Left forelimb (tissue), 1 donor: ENCODE measurements at places on chromosomes 4 and X.

- DNase-seq, result no peak
Measured at GRCh38 chrX:100750883-100751282, 19.0 kb upstream of the SYTL4 start.

- DNase-seq, result no peak
Measured at GRCh38 chrX:128781506-128781905, 729.3 kb upstream of the ACTRT1 start.

GRCh38 chr4:16817286-16817685, 81.2 kb downstream of the LDB2 start:
- no peak for DNase-seq

DNA sequence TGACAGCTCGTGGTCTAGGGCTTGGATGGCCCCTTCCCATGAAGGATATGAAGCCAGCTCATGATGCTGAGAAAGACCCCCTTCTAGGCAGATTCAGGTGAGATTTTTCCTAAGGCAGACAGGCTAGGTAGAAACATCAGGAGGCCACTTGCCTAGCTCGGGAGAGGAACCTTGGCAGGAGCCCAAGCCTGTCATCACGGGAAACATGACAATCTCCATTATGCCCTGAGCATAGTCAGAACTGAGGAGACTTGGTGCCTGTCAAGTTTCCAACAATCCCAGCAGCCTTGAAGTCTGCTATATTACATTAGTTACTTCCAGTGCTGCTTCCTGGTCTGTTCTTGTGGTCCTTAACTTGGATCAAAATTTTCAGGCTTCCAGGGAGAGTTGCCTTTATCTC, 18.7 kb upstream of the WDR1 start:
- DNase-seq, result no peak

DNA sequence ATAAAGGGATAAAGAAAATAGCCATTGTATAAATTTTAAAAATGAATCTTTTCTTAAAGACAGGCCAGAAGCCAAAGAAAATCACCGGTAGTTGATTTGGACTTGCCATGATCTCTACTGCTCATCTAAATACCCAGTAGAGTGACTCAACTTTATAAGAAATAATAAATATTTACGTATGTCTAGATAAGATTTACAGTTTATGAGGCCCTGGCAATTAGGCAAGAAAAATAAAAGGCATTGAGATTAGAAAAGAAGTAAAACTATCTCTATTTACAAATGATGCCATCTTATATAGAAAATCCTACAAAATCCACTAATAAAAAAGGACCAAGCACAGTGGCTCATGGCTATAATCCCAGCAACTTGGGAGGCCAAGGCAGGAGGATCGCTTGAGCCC, 765.5 kb upstream of the HTR2C start:
- no peak for DNase-seq

DNA sequence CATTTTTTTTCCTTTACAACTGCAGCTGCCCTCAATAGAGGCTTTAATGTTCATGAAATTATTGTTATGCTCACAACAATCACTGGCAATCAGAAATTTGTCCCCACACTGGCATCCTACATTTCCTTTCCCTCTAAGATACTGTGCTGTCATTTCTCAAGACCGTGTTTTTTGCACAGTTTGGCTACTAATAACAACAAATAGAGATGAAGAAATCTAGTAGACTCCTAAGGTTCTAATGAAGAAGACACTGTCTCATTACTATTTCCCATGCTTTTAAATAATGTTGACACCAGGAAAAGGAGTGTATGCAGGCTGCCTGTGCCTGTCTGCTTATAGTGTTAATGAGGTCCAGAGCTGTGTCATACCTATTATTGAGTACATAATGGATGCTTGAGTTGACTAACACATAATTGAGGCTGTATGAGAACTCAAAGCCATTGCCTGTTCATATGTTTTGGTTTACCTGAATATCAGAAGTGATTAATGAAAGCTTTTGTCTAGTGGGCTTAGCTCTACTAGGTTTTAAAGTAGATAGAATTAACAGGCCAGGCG, 1.5 kb upstream of the EIF4E start:
- no peak for DNase-seq

GRCh38 chr4:121510341-121510874, 129.6 kb upstream of the QRFPR start:
- DNase-seq, result no peak

DNA sequence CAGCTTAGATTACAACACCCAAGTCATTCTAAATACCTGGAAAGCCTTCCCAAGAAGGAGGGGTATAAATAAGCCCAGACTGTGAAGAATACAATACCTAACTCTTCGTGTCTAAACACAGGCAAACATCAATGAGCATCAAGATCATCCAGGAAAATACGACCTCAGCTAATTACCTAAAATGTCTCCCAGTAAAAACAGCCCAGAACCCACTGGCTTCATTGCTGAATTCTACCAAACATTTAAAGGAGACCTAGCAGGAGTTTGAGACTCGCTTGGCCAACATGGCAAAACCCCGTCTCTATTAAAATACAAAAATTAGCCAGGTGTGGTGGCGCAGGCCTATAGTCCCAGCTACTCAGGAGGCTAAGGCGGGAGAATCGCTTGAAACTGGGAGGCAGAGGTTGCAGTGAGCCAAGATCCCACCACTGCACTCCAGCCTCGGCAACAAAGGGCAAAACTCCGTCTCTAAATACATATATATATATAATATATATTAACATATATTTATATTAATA, 19.1 kb upstream of the HSFX4 start:
- DNase-seq, result no peak

GRCh38 chr4:25844961-25845712, 17.7 kb downstream of the SEL1L3 start:
- no peak for DNase-seq

DNA sequence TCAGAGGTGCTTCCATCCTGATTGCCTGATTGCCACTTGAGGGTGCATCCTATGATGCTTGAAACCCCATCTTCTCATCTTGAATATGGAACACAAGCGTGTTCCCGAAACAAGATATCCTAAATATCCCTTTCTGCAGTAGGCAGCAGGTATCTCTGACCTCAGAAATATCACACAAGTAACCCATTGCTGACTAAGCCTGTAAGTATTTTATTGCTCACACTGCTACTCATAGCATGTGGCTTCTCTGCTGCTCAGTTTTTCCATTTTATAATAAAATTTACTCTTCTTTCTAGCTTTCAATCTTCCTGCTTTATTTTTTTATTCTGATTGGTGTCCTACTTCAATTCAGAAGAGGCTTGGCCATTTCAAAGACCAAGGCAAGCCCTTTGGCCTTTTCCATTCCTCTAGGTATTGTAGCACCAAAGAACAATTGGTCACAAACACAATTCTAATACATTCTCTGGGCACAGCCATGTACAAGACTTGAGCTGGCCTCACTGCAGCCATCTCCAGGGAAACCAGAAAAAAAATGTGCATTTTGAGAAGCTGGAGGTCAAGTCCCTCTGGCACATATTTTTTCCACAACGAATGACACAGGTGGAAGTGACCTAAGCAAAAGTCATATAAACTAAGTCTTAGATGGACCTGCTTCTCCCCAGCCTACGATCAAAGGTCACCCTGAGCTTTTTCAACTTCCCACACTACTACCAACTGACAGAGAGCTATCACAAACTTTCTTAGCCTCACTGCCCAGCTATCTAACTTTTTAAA, 107.0 kb downstream of the OR13H1 start:
- no peak for DNase-seq

GRCh38 chr4:104217526-104217925, 277.2 kb downstream of the CXXC4 start:
- no peak for DNase-seq

DNA sequence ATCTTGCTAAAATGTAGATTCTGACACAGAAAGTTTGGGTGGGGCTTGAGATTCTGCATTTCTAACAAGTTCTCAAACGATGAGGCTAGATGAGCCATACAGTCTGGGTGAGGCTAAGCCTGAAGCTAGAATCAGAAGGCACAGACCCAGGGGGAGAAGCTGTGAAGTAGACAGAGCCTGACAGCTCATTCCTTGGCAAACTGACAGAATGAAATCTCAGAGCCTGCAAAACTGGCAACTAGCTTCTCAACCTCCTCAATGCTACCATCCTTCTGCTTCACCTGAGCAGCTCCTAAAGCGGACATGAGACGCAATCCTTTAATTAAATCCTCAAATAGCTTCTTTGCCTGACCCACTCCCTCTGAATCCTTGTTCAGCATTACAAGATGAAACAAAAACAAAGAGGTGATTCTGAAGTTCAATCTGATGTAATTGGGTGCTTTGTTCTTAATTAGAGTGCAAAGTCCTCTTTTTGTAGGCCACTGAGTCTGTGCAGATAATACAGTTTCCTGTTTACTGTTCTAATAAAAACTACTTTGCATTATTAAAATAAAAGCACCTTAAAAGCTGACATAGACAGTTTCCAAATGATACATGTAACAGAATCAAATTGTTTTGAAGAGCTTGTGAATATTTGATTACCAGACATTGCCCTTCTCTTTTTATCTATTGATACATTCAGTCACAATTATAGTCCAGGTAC, 71.0 kb upstream of the BMP2K start:
- no peak for DNase-seq

- DNase-seq, result no peak
Measured at GRCh38 chrX:97858592-97858991, 974.9 kb downstream of the RPA4 start.

GRCh38 chr4:150402871-150403272, 179.1 kb upstream of the MAB21L2 start:
- no peak for DNase-seq

- no peak for DNase-seq
Measured at GRCh38 chrX:97636473-97637140, 752.9 kb downstream of the RPA4 start.

DNA sequence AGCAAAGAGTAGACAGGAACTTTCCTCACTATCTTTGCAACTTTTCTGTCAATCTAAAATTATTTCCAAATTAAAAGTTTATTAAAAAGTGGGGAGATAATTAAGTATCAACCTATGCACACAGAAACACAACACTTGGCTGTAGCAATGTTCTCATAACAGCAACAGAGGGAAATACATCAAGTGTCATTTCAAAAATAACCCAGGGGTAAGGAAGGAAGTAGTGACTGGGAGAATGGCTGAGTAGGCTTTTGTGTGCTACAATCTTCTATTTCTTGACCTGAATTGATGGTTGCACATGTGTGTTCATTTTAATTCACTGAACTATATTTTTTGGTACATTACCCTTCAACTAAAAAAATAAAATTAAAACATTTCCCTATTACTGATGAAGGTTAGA, 67.5 kb downstream of the ABCG2 start:
- no peak for DNase-seq

DNA sequence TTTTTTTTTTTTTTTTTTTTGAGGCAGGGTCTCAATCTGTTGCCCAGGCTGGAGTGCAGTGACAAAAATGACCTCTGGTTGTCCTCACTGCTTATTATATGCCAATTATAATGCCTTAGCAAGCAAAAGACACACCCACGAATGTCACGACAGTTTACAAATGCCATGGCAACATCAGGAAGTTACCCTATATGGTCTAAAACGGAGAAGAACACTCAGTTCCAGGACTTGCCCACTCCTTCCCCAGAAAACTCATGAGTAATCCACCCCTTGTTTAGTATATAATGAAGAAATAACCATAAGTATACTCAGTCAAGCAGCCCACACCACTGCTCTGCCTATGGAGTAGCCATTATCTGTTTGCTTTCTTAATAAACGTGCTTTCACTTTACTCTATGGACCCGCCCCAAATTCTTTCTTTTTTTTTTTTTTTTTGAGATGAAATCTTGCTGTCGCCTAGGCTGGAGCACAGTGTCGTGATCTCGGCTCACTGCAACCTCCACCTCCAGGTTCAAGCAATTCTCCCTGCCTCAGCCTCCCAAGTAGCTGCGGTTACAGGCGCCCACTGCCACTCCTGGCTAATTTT, 106.2 kb downstream of the SMIM20 start:
- DNase-seq, result no peak

DNA sequence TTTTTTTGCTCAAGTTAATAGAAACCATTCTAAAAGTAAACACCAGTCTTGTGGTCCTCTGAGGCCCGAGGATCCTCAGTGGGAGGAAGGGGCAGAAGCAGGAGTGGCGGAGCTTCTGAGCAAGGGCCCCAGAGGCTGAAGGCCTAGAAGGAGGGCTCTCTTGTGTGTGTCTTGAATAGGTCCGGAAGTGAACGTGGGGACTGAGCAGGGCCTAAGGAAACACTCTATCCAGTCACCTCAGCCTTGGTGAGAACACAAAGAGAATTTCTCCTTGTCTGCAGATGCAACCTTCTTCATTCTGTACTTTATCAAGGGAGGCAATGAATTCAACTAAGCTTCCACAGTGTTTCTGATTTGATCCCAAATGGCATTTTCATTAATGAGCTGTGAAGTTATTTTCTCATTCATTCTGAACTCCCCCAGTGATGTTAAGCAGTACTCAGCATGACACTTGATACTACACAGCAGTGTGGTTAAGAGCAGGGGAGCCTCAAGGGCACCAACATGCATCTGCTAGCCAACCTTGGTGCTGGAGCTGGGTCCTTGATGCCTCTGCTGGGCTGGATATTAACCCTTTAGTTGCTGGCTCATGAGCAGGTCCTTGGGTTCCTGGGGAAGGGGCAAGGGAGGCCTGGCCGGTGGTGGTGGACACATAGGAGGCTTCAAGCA, 64.7 kb downstream of the RBM47 start:
- no peak for DNase-seq

- no peak for DNase-seq
Measured at GRCh38 chrX:110836451-110836850, 40.8 kb upstream of the CHRDL1 start.
